ENCODE measurements at places on chromosomes 11 and 22.

DNA sequence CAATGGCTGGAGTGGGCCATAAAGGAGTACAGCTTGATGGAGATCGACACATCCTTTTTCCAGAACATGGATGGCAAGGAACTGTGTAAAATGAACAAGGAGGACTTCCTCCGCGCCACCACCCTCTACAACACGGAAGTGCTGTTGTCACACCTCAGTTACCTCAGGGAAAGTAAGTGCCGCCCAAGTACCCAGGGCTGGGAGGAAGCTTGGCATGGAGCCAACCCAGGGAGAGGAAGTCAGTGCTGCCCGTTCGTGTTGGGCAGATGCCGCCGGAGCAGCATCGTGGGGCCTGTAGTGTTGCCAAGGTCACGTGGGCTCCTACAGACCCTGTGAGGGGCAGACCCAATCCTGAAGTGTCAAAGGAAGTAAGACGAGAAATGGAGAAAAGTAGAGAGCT lies 78.9 kb downstream of the FLI1 start:
- DNase-seq = peak; percentile 40

- no peak for DNase-seq
These were observed 19.8 kb upstream of the TMPRSS5 start for GRCh38 chr11:113725913-113726312.

DNA sequence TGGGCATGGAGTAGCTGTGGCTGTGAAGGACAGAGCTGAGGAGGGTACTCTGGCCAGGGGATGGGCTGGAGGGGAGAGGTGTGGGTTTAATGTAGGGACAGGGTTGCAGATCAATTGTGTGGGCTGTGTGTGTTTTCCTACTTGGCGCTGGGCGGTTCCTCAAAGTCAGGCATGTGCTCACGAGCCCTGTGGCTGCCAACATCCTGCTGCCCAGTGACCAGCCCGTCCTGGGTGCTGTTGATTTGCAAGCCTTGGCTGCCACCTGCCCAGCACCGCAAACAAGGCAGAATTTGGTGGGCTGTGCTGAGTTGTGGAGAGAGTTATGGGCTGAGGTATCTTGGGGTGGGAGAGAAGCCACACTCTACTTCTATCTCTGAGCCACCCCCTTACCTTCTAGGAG lies 69.2 kb downstream of the SCN3B start:
- DNase-seq = no peak

DNA sequence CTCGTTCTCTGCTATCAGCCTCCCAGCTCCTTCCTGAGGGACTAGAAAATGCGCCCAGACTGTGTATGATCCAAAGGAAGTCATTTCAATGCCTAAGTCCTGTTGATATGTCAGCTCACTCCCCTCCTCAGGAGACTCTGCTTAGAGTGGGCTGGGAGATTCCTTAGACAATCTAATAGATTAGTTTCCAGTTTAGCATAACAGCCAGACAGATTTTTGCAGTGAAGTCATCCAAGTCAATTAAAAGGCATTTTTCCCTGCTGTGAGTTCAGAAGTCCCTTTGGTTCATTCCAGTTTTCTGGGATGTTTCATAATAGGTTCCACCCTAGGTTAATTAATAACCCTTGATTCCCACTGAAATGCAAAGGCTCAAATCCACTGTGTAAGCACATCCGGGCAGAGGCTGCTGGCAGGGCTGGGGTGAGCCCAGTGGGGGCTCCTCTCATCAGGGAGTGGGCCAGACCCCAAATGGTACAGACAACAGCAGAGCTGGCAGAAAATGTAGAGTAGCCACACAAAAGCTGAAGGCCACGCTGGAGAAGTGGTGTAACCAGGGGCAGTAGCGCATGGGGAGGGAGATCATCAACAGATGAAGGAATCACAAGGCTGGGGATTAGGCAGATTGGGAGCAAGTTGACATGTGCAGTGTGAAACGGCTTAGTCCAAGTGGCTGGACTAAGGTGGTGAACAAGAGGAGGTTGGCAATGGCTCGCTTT lies 90.6 kb downstream of the SYN3 start:
- DNase-seq = no peak

DNA sequence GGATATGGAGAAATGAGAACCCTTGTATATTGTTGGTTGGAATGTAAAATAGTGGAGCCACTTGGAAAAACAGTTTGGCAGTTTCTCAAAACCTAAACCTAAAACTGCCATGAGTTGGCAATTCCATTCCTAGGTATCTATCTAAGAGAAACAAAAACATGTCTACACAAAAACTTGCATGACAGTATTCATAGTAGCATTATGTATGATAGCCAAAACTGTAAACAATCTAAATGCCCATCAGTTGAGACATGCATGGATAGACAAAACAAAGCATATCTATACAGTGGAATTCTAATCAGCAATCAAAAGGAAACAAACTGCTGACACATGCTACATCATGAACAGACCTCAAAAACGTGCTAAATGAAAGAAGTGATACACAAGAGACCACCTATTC lies 34.9 kb downstream of the TRAF6 start:
- DNase-seq = no peak

DNA sequence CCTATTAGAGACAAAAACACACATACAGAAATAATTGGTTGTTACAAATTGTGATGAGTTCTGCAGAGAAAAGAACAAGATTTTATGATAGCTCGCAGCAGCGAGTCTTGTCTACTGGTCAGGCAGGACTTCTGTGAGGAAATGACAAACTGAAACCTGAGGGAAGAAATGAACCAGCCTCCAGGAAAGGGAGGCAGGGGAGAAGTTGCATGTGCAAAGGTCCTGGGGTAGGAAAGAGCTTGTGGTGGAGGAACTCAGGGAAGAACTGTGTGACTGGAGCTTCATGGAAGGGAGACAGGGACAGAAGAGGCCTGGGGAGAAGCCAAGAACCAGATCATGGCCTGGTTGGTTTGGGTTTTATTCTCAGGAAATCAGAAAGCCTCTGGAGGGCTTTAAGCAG lies 9.2 kb upstream of the RAB1B start:
- no peak for DNase-seq

GRCh38 chr11:93719310-93719709 lies 22.0 kb downstream of the TAF1D start:
- no peak for DNase-seq

- no peak for DNase-seq
These were observed 925.1 kb upstream of the TENM4 start for GRCh38 chr11:80365980-80366379.

DNA sequence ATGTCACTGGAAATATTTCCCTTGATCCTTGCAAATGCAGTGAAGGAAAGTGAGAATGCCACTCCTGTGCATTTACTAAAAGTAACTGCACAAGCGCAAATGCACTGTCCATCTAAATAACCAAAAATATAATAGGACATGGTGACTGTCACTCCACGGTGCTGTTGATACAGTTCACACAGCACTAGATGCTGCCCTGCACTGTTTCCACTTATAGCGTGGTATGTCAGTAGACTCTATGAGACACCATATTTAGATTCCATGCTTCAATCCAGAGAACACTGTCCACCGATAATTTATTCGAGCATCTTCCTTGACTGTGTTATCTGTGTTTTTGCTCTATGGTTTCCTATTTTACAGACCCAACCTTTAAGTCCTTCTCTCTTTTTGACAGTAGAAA lies 125.8 kb downstream of the MAML2 start:
- DNase-seq = no peak

GRCh38 chr11:49221112-49221511 lies 12.7 kb upstream of the FOLH1 start:
- no peak for DNase-seq

DNA sequence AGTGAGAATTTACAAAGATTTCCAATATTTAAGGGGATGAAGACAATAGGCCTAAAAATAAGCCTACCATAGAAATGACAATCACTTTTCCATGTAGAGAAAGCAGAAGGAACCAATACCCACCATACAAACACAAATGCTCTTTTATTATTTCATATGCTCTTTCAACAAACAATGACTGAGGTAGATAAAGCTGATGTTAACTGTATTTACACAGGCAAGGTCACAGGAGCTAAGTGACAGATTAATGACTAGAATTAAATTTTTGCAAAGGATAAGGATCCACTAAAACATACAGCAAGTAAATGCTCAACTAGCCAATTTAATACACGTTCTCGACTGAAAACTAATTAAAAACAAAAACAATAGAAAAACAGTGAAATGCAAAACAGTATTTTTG lies 34.2 kb downstream of the PICALM start:
- no peak for DNase-seq

GRCh38 chr11:119803726-119804294 lies 74.8 kb upstream of the NECTIN1 start:
- DNase-seq = no peak

DNA sequence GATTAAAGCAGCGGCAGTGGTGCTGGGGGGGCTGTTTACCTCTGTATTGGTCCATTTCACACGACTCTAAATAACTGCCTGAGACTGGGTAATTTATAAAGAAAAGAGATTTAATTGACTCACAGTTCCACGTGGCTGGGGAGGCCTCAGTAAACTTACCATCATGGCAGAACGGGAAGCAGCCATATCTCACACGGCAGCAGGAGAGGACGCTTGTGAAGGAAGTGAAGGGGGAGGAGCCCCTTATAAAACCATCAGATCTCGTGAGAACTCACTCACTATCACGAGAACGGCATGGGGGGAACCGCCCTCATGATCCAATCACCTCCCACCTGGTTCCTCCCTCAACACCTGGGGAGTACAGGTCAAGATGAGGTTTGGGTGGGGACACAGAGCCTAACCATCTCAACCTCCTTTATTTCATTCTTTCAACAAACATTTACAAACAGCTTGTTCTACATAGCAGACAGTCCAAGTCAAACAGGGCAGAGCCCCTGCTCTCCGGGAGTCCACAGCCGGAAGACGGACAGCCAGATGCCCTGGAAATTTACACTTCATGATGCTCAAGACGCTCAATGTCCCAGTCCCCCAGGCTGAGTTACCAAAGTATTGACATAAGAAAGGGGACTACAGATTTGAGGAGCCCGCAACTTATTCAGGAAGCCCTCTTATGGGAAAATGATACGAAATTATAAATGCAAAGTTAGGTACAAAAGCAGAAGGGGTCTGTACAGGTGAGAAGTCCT lies 26.3 kb upstream of the HMGXB4 start:
- DNase-seq = no peak

DNA sequence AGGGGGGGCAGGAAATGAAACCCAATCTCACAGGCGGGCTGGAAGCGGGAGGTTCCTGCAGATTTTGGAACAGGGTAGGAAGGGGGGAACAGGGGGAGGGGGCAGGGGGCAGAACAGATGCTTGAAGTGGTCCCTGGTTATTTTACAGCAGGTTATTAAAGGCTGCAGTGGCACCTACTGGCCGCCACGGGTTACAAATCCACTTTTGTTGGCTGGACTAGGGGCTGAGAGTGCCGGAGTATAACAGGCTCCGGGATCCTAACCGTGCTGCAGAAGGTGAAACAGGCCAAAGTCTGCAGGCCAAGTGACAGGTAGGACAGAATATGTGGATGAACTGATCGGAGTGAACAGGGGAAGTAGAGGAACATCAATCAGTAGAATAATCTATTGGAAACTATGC lies 2.5 kb downstream of the ROBO3 start:
- DNase-seq = no peak

GRCh38 chr22:19111140-19111539 lies 11.1 kb downstream of the DGCR2 start:
- DNase-seq = no peak

DNA sequence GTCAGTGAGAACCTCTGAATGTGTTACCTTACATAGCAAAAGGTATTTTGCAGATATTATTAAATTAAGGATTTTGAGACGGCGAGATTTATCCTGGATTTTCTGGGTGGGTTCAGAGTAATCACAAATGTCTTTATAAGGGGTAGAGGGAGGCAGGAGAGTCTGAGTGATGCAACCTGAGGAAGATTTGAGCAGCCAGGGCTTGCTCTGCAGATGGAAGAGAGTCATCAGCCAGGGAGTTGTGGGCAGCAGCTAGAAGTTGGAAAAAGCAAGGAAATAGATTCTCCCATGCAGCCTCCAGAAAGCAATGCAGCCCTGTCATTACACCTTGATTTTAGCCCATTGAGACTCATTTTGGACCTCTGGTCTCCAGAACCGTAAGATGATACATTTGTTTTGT lies 4.1 kb upstream of the WDR74 start:
- DNase-seq = no peak

- no peak for DNase-seq
These were observed 25.0 kb downstream of the ARHGAP8 start for GRCh38 chr22:44777364-44777755.

- no peak for DNase-seq
These were observed 52.6 kb downstream of the KREMEN1 start for GRCh38 chr22:29125443-29125778.

DNA sequence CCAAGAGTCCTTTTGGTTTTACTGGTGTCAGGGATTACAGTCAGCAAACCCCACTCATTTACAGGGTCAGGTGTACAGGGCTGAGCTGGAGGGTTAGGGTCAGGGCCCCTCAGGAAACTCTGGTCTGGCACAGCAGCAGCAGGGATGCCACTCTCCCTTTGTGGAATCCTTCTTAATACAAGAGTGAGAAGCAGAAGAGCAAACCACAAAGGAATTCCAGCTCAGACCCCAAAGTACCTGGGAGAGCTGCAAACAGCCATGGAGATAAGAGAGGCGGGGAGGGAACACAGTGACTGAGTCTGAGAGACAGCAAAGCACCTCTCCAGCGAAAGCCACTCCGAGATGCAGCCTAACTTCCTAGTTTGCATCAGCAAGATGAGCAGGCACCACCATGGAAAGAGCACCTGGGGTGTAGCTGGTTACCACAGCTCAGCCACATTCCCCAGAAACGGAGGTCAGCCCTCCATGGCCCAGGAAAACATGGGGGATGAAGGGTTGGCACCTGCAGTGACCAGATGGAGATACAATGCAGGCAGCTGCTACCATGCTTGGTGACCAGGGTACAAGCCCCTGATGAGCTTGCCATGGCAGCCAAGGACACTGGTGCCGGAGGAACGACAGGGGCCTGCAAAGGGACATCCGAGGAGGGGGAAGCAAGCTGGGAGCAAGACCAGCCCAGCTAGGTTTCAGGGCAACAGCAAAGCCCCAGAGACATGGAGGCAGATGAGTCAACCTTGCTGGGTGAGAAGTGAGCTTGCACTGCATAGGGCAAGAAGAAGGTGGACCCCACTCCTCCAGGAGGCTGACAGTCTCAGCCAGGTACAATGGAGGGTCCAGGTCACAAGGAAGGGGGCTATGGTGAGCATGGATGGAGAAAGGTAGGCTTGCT lies 3.9 kb downstream of the BET1L start:
- no peak for DNase-seq
